ENCODE measurements at places on chromosomes 6 and 20.

DNA sequence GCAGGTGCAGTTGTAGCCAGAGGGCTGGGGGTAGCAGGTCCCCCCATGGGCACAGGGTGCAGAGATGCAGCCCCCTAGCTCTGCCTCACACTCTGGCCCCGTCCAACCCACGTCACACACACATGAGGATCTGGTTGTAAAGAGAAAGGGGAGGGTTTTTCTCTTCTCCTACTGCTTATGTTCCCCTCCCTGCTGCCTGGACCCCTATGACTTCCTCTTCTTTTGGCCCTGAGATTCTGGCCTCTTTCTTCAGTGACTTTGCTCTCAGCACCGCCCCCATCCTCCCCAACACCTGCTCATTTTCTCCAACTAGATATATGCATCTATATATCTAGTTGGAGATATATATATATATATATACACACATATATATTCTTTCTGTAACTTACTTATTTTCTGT is 9.7 kb downstream of the NOTCH4 start:
- no peak for DNase-seq

DNA sequence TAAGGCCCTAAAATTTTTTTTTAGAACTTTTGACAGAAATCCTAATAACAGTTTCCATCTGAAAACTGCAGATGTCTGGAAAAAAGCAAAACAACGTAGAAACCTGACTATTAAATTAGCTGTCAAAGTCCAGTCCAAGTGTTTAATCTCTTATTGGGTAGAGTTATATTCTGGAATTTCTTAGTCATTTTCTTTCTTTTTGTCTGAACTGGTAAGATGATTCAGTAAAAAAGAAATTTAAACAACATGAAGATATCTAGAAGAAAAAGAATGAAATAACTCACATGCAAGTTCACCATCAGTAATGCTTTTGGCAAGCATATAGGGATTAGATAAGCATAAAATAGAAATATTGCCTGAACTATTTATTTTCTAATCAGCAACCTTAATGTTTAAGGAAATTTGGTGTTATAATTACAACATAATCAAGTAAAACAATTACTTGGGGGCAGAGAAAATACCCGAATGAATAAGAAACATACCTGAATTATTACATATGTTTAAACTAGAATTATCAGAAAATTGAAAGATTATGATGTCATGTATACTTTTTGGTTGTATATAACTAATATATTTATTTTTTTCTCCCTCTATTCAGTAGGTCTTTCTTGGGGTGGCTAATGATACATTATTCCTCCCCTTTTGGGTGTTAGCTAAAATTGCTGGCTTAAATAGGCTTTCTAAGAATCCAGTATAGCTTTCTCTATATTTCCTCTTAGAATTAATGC is 51.1 kb downstream of the FAM83B start:
- no peak for DNase-seq

DNA sequence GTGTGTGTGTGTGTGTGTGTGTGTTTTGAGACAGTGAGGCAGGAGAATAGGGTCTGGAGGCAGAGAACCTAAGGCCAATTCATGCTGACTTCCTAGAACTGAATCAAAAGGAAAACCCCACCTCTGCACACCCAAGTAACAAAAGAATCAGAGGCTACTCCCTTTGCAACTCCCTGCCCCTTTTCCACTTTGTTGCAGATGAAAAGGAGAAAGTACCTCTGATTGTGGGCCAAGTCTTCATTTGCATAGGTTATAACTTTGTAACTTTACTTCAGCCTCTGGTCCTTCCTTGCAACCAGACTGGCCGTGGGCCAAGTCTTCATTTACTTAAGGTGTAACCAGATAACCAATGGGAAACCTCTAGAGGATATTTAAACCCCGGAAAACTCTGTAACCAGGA is 168.8 kb downstream of the EYA2 start:
- no peak for DNase-seq

- DNase-seq, result no peak
Measured at GRCh38 chr6:36297051-36297450, 27.2 kb downstream of the PNPLA1 start.

GRCh38 chr6:167787896-167788562 is 38.7 kb upstream of the AFDN start:
- DNase-seq, result no peak

GRCh38 chr6:41650120-41650519 is 11.9 kb downstream of the MDFI start:
- no peak for DNase-seq

DNA sequence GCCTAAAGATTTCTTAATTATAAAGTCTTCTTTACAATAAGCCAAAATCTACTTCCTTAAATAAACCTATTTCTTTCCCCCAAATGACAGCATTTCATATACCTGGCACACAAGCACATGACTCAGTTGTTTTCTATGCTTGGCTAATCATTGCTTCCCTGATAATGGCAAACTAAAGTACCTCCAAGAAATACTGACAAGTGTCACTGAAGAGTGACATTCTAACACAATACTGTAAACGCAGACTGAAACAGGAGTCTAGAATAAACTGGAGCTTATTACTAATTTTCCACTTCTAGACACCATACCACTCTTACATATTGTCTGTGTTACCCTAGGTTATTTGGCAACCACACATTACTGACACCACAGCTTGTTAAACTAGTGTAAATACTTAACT is 14.3 kb downstream of the SYNCRIP start:
- no peak for DNase-seq

DNA sequence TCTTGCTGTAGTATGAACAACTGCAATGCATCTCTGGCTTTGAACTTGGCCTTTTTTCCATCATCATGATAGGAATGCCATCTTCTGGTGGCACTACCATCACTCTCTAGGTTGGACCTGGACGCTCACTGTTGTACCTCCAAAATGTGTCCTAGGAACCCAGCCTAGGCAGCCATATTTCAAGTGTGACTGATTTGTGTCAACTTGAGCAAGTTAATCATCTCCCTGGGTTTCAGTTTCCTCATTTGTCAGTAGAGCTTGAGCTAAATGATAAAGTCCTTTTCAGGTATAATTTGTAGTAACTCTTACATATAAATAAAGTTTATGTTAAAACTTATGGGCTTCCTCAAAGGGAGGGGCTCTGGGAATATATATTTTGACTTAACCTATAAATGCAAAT is 241.7 kb upstream of the CEP162 start:
- DNase-seq, result no peak

GRCh38 chr20:63103402-63104311 is 96.9 kb upstream of the BHLHE23 start:
- no peak for DNase-seq

DNA sequence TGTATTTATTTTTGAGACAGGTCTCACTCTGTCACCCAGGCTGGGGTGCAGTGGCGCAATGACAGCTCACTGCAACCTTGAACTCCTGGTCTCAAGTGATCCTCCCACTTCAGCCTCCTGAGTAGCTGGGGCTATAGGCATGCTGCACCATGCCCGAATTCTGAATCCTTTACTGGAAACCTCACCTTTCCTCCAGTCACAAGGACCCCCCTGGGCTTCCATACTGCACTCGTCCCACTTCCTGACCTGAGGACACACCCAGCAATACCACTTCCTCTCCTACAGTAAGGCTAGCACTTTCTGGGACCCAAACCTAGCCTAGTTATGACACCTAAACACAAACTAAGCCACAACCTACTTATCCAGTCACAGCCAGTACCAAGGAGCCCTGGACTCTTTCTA is 68.2 kb downstream of the FAM217A start:
- DNase-seq, result peak; percentile 37

- DNase-seq, result no peak
Measured at GRCh38 chr6:12490904-12491571, 200.9 kb downstream of the EDN1 start.

DNA sequence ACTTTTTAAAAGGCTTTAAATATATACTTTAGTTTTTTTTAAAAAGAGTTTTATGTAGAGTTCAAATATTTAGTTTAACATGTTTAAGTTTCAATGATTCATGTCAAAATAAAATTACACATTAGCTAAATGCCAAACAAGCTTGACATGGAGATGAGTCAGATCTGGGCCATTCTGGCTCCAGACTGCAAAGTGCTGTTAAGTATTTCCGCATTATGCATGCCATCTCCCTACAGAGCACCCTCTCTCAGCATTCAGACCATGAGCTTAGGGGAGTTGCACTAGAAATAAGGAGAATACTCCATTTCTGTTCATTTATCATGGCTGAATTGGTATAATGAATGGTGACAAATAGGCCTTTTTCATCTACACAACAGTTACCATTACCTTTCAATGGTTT is 21.5 kb upstream of the HS3ST5 start:
- DNase-seq, result no peak

DNA sequence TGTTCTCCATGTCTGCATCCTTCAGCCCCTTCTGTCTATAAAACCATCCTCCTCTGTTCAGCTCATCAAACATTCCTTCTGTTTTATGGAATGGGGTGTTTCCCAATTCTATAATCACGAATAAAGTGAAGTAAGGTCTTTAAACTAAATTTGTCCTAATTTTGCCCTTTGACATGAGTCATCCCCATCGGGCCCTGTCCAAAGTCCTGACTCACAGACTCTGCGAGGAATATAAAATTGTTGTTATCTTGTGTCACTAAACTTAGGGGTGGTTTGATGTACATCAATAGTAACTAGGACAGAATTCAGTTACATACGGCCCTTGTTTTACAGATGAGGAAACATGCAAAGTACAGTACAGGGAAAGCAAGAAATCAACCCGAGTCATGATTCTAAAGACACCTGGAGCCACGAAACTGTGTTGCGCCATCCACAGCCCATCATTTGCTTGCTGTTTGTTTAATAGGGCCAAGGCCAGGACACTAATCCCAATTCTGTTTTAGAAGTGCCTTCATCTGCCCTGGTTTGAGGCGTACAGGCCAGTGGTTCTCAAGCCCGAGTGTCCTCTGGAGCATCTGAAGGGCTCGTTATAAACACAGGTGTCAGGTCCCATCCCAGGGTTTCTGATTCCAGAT is 2.8 kb downstream of the ACSS1 start:
- no peak for DNase-seq

GRCh38 chr20:58545565-58546415 is 30.6 kb upstream of the APCDD1L start:
- no peak for DNase-seq

DNA sequence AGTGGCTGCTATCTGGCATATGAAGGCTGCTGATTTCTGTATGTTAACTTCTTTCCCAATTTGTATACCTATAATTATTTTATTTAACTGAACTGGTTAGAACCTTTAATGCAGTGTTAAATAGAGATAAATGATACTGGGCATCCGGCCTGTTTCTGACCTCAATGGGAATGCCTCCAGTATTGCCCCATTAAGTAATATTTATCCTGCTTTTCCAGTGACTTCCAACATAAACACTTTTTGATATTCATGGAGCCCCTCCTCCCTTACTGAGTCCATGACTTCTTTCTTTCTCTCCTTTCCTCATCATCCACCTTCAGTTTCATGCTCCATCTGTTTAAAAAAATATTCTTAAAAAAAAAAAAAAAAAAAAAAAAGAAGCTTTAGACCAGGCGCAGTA is 8.8 kb downstream of the TRIM27 start:
- no peak for DNase-seq

DNA sequence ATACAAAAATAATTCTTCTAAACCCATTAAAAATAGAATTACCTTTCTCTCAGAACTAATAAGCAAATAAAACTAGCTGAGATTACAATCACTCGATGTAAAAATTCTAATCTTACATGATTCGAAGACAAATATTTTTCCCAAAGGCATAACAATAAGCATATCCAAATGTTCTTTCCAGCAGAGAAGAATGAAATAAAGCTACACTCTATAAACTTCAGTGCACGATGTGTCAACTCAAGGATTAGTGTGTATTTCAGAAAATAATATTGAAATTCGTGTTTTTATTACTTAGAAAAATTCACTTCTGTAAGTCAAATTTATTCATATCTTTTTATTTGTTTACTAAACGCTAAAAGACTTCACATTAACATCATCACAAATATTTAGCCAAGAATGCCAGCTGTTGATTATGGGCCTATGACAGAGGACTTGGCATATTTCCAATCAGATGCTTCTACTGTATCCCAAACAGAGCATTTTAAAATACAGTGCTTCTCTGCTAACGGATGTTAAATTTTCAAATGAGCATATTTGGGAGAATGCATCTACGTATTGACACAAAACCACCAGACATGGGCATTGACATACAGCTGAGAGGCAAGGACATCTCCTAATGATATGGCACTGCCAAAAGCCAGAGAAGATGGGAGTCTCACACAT is 54.7 kb upstream of the PDE7B start:
- DNase-seq, result no peak

DNA sequence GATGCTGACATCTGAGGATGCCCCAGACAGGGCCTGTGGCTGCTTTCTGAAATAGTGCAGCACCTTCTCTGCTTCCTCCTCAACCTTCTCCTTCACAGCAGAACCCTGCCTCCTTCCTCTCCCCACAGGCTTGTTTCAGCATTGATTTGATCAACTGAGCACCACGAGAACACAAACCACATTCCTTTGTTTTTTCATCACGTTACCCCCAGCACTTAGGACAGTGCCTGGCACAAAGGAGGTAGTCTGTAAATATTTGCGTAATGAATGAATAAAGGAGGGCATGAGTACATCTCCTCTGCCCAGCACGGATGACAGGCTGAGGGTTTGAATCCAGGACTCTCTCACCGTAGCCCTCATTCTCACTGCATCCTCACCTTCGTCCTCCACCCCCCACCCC is 21.3 kb upstream of the WFDC2 start:
- no peak for DNase-seq

GRCh38 chr20:4073852-4074741 is 58.7 kb upstream of the RNF24 start:
- no peak for DNase-seq

DNA sequence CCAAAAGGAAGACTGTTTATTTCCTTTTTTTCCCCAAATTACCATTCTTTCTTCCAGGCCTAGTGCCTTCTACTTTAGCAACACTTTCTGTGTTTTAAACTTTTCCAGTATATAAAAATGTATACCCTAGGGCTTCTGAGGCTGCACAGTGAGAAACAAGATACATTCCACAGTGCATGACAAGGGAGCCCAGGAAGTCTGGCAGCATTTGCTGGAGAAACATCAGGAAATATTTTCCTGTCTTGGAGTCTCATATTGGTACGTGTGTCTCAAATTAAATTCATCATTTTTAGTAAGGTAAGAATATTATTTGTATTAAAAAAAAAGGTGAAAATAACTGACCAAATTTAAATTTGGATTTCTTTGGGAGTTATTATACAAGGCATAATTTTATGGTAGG is 662.6 kb downstream of the RFPL4B start:
- DNase-seq, result no peak

DNA sequence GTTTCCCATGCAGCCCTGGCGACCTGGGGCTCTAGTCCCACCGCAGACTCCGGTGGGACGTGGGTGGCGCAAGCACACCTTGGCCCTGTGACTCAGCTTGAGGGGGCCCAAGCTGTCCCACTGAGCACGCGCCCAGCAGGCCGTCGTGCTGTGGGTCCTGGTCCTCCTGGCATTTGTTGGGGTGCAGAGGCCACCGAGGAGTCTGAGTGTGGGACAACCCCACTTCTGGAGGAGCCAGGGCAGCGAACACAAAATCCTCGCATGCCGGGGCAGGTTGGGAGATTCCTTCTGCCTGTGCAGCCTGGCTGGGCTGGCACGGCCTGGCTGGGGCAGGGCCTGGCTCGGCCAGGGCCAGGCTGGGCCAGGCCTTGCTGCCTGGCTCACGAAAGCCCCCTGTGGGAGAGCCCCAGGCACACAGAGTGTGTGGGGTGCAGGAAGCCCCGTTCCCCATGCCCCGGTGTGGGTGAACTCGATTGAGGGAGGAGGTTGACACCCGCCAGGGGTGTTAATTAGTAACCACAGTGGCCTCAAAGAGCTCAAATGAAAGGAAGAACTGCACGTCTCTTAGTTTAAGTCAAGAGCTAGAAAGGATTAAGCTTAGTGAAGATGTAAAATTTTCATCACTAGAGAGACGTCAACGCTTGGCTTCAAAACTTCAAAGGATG is 1808.5 kb upstream of the DEFB115 start:
- no peak for DNase-seq
